ENCODE measurements at places on chromosomes 13 and 19.
A peak's percentile ranks its signal among the peaks of the same experiment; 100 is the strongest.

- DNase-seq = no peak
Measured at GRCh38 chr19:2060884-2061494, 9.9 kb upstream of the MKNK2 start.

DNA sequence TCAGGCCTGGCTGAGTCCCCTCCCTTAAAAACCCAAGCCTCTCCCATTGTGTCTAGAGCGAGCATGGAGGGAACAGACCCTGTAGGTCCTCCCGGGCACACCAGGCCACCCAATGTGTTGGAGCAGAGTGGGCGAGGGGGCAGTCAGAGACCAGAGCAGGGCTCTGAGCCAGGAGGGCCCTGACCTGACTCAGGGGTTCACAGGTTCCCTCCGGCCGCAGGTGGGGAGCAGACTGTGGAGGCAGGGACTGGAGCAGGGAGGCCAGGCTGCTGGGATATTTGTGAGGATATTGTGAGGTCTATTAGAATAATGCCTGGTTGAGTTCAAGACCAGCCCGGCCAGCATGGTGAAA, 1.6 kb upstream of the TYROBP start:
- DNase-seq = no peak

- DNase-seq = no peak
Measured at GRCh38 chr19:12260236-12260635, 34.4 kb downstream of the ZNF44 start.

DNA sequence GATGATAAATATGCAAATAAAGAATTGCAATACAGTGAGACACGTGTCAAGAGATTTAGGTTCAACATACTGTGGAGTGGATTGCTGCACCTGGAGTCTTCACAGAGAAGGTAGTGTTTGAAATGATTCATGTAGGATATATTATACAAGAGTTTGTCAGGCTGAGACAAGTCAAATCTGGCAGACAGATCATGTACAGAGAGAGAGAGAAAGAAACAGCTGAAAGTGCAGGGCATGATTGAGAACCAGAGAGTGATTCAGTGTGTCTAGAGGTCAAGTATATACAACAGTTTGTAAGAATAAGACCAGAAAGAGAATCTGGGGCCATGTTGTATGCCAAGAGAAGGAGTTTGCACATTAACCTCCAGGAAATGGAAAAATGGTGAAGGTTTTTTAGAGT, 2.1 kb upstream of the VWA8 start:
- no peak for DNase-seq

DNA sequence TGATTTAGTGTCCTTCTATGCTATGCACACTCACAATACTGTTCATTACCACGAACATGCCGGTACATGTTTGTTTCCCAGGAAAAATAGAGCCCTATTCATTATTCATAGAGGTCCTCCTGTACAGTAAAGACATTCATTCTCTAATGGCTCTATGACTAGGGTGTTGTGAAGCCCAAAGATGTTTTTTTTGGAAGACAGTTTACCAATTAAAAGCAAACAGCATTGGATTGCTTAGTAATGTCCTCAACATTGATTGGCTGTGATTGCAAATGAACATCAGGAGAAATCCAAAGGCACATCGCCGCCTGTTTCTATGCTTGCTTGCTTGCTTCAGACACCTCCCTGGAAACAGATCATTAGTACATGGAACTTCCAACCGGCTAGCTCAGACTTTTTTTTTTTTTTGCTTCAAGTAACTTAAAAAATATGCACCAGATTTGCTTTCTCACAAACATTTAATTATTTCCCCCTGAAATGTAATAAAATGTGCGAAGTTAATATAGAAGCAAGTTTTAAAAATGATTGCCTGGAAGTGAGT, 8.8 kb upstream of the GPC6 start:
- no peak for DNase-seq

DNA sequence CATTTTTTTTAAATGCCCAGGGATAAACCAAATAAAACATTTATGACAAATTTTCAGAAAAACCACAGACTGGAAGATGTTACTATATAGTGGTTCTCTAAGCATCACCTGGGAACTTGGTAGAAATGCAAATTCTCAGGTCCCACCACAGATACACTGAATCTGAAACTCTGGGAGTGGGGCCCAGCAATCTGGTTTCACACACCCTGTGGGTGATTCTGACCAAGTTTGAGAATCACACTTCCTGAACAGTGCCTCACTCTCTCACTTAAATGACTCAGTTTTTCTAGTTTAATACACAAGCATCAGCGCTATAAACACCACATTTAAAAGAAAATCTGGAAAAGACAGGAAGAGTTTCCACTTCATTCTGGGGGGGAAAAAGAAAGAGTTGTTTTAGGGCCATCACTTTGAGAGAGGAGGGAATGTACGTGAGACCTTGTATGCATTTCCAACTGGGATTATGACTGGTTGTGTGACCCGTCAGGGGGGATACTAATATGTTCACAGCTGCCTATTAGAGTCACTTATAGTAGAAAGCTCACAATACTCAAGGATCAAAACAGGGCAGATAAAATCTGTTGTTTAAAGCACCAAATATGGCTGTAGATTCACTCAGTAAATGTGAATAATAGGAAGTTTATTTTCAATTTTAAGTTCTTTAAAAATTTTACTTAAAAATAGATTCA, 567.7 kb downstream of the GPC6 start:
- DNase-seq = no peak

- DNase-seq = no peak
Measured at GRCh38 chr13:40440990-40441820, 225.2 kb downstream of the FOXO1 start.

DNA sequence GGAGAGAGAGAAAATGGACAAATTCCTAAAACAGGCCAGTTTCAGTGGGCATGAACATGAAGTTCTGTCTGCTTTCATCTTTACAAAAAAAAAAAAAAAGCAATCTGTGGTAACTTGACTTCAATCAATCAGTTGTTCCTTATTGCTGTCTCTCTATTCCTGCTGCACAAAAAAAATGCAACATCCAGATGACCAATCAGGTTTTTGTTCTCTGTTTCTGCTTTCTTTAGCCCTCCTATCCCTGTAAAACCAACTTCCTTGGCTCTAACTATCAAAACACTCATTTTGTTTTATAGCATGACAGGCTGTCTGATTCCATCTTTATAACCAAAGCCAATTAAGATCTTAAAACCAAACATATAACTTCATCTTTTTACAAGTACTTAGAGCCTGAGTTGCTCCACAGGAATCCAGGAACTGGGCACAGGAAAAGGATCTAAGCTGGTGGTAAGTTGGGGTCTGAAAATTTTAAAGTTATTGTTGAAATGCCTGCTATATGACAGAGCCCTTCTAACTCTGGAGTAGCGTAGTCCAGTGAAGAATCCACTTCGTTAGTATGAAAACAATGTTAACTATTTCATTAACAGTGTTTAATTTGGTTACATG, at the start of gene FPR3:
FPR3 (plus strand) TSS at position 273 of the 606 bp plus-strand sequence. CDS start 28,592 bp downstream, outside the sequence.
- no peak for DNase-seq

- DNase-seq = no peak
Measured at GRCh38 chr13:45630791-45631190, 15.3 kb upstream of the ERICH6B start.

- no peak for DNase-seq
Measured at GRCh38 chr13:35866801-35867200, 264.4 kb downstream of the DCLK1 start.

GRCh38 chr19:51065221-51065960, 499 bp upstream of the KLK13 start:
- no peak for DNase-seq

DNA sequence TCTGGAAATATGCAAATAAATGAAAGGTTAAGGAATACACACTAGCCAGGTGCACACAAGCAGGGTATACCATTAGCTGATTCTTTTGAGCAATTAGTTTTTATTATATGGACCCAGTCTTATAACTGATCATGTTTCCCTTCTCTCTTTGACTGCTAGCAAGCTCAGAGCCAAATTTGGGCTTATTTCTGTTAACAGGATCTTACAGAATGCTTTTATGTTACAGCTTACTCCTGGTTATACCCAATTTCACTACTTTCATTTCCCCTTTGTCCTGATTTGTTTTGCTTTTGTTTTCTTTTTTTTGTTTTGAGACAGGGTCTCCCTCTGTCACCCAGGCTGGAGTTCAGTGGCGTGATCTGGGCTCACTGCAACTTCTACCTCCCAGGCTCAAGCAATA, 12.9 kb upstream of the TPT1 start:
- no peak for DNase-seq

- DNase-seq = no peak
Measured at GRCh38 chr13:98507282-98507797, 69.6 kb downstream of the STK24 start.

- peak; percentile 94 for DNase-seq
Measured at GRCh38 chr19:925087-925525, 729 bp upstream of the ARID3A start.

DNA sequence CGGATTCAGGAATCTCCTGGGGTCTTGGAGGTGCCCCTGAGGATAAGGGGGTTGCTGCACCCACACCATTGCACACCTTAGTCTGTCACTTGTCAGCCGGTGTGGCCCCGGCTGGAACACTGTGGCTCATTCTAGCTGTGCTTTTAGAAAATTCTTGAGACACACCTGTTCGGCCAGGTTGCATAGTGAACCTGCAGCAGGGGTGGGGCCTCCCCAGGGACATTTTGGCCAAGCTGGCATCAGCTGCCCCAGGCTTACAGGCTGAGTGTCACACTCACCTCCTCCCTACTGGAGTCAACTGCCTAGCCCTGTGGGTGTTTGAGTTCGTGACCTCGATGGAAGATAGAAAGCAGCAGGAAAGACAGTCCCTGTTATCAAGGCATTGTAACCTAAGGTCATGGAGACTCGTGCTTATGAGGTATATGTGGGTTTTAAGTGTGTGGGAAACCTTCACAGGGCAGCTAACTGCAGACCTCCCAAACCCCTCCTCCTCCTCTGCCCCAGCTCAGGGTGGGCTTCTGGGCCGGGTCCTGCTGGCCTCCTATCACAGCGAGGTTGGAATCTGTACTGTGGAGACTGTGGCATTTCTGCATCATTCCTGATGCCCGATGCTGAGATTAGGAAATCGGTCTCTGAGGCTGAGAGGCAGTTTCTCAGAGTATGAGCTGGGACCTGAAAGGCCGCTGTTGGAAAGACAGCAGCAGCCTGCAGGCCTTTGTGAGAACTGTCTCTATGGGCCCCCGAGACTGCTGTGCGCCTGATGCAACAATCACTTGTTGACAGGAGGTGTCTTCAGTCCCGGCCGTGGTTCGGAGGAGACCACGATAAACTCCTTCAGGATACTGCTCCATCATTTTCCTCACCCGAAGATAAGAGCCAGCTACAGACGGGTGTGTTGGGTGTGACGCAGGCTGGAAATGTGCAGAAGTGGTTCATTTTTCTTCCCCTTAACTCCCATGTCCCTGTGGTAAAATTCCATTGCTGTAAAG, 72.2 kb downstream of the ATP11A start:
- no peak for DNase-seq

GRCh38 chr13:65860306-65860705, 1369.8 kb downstream of the PCDH9 start:
- DNase-seq = no peak

GRCh38 chr19:8335343-8336071, 7.6 kb downstream of the KANK3 start:
- DNase-seq = no peak

GRCh38 chr19:3358689-3359014, 7.7 kb upstream of the NFIC start:
- no peak for DNase-seq
